ENCODE measurements at places on chromosomes 5 and 9. TPM values are rescaled to one million over a fixed set of nuclear protein-coding genes. Genes with fewer than 3 reads are reported as not detected.

Gene ISL1
- polyA plus RNA-seq: not detected

Gene SPINK6
- not detected for polyA plus RNA-seq

Gene CREBRF
- polyA plus RNA-seq: 21.8 TPM

Gene PCDHGC5
- polyA plus RNA-seq: 0.81 TPM

Gene PLCXD3
- 0.52 TPM for polyA plus RNA-seq

Gene SPAAR
- polyA plus RNA-seq: 1.4 TPM

Gene CENPK
- polyA plus RNA-seq: 70.1 TPM

Gene MED7
- polyA plus RNA-seq: 24.3 TPM

Gene STC2
- polyA plus RNA-seq: 1.8 TPM

- no peak for DNase-seq
Observed at GRCh38 chr5:65108786-65109743, 340.3 kb downstream of the CWC27 start.

- DNase-seq: no peak
Observed at GRCh38 chr5:33539212-33539611, 98.4 kb downstream of the TARS1 start.

DNA sequence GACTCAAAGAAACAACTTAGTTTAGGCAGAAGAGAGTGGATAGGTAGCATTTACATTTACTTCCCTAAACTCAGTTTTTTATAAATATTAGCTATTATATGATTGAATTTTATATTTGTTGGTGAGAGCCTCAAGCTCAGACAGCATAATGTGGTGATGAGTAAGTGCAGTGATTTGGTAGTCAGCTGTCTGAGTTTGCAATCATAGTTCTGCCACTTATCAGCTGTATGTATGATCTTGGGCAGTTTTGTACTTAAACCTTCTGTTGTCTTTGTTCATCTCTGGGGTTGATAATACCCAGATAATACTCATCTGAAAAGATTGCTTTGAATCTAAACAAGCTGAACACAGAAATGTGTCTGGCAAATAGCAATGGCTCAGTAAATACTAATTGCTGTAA lies 108.8 kb downstream of the ANXA1 start:
- DNase-seq: no peak

- no peak for DNase-seq
Observed at GRCh38 chr9:137461663-137462395, 2.7 kb upstream of the NSMF start.

DNA sequence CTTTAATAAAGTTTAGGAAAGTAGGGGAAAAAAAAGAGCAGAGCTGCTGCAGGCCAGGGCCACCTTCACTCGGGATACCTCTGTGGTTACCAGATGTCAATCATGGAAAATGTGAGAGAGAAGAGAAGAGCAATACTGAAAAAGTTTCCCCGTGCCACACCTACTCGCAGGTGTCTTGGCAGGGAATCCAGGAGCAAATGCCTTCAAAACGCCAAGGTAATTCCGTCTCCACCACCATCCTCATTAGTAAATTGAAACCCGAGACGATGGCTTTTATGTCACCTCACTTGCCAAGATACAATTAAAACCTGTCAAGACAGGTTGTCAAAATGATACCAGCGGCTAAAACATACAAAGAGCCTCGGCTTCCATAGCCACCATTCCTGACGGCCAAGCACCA lies 49.7 kb downstream of the FAM81B start:
- no peak for DNase-seq

GRCh38 chr5:139391570-139392323 lies 2.0 kb upstream of the MZB1 start:
- DNase-seq: no peak

DNA sequence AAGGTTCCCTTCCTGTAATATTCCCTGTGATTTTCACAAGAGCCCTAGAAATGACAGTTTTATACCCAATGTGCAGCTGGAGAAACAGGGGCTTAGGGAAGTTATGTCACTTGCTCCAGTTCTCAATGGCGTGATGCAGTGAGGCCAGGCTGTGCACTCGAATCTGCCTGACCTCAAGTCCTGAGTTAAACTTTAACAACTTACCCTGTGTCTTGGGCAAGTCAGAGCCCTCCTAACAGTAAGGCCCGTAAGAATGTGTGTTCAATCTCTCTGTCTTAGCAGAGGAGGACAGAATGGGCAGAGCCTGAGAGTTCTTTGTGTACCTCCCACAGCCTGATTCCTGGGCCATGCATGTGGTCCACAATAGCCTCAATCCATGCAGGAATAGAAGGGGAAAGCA lies 181.1 kb downstream of the TRIM32 start:
- DNase-seq: no peak

GRCh38 chr5:65461490-65461889 lies 20.2 kb downstream of the ADAMTS6 start:
- no peak for DNase-seq

DNA sequence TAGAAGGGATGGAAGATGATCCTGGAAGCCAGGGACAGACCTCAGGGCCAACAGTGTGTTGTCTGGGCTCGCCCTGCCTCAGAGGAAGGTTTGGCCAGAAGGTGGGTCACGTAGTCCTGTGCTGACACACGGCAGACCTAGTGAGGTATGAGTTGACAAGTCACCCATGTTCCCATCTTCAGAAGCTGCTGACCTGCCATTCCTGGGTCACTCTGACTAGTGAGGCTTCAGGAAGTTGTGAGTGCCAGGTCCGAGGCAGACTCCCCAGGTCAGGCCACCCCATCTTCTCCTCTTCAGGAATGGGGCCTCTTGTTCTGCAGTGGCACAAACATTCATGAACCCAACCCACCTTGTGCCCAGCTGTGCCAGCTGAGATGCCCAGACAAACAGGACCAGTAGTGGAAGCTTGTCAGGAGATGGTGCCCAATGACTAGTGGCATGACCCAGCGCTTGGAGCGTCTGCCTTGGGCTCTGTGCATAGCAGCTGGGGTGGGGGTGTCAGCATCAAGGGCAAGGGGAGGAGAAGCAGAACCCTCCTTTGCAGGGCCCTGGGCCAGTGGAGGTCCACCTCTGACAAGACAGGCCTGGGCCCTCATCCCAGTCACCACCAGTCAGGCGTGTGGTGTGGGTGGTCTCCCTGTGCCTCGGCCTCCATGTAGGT lies 16.8 kb upstream of the ANGPTL2 start:
- no peak for DNase-seq

DNA sequence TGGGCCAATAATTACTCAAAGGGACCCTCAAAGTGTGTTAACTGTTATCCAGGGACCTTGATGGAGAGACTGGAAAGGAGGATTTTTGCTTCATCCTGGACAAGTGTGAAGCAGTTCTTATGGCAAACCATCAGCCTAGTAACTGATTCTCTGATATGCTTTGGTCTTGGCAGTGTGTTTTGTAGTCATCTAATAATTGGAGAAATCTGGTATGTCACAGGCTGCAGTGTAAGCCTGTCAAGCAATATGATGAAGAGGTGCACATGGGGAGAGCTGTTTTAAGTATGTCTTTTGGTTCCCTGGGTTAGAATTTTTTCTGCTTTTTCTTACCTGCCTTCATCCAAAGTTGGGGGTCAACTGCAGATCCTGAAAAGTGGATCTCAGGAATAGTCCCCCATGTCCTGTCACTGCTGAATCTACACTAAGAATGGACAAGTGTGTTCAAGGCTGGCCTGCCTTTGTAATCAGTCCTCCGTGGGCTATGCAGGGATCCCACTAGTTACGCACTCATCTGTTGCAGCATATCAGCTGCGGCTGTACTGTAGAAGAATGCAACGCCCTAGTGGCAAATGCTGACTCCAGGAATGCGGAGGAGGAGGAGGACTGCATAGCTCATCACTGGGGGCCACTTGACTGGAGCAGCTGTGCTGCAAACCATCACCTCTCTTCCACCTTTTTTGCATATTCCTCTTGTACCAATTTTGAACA lies 1.9 kb downstream of the SPTAN1 start:
- no peak for DNase-seq

GRCh38 chr5:163261647-163262269 lies 175.6 kb upstream of the CCNG1 start:
- no peak for DNase-seq

DNA sequence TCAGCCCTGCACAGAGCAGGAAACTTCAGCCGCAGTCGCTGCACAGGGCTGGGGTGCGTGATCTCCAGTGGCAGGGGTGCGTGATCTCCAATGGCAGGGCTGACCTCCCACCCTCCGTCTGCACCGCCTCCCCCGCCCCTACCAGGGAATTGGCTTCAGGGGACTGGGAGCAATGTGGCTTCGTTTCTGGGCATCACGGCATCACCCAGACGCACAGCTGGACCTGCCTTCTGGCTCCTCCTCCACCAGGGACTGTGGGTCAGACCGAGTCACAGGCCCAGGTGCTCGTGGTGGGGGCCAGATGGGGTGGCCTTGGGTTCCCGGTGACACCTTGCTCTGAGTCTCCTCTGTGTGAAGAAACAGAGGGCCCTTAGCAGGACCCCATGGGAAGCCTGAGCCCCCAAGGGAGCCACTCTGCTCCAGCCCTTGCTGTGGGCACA lies 51.1 kb downstream of the AHRR start:
- no peak for DNase-seq

GRCh38 chr5:171736976-171737891 lies 48.4 kb upstream of the SMIM23 start:
- DNase-seq: no peak

GRCh38 chr5:176614805-176615478 lies 5.0 kb upstream of the GPRIN1 start:
- no peak for DNase-seq
